Hematopoietic multipotent progenitor cell treated with erythropoietin and hydrocortisone succinate and interleukin-3 and kit ligand, for 17 days (in vitro differentiated cells): ENCODE measurements at places on chromosomes 3 and 15.

DNA sequence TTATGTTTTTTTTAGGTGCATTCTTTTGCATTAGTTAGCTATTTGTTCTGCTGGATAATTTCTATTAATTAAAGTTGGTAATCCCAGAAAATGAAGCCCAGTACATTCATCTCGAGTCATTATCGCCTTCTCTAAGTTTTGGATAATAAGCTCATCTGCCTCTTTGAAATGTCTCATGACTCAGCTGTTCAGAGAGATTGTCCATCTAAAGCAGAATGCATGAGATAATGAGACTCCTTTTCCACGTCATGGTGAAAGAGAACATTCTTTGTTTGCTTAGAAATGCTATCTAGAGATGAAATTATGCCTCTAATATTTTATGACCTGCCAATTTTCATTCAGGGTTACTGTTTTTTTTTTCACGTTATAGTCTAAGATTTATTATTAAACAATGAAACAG, 374.7 kb upstream of the GOLIM4 start:
- DNase-seq = no peak

DNA sequence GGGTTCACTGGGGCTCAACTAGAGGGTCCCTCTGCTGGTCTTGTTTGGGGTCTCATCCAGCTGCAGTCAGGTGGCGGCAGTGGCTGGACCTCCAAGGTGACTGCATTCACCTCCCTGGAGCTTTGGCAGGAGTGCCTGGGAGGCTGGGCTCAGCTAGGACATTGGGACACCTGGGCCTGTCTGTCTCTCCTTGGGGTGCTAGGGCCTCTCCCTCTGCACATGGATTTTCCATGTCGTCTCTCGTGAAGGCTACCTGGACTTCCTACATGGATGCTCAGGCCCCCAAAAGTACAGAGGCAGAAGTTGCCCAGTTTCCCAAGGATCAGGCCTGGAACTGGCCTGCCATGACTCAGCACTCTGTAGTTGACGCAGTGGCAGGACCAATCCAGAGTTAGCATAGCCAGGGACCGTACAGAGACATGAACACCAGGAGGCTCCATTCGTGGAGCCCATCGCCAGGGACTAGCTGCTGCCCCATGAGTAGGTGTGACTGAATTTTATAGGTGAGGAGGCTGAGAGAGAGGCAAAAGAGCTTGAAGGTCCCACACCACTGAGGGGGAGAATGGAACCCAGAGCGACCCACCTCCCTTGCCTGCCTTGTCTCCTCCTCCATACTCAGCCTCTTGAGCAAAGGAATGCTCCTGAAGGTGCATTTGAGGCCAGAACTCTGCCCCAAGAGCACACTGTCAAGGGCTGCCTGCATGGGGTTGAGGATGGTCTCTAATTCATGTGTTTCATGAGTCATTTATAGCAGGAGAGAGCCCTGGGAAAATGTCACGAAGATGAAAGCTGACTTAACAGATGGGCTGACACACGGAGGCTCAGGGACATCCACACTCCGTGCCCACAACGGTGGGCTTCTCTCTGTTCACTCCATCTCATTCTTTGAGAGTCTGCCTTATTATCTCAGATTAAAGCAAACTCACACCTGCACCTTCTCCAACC, 13.0 kb upstream of the ALDH1A3 start:
- no peak for DNase-seq

DNA sequence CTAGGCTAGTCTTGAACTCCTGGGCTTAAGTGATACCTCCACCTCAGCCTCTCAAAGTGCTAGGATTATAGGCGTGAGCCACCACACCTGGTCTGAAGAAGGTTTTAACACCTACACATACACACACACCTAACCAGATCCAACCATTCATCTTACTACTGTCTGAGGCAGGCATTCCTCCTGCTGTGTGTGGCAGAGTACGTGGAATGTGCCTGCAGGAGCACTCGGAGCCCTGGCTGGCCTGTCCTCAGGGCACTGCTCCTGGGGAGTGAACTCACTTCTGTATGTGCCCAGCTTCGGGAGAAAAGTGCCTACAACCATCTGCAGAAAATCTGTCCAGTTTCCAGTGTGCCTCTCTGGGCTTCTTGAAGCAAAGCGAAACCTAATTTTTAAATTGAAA, 58.2 kb upstream of the LIMD1 start:
- DNase-seq = no peak

DNA sequence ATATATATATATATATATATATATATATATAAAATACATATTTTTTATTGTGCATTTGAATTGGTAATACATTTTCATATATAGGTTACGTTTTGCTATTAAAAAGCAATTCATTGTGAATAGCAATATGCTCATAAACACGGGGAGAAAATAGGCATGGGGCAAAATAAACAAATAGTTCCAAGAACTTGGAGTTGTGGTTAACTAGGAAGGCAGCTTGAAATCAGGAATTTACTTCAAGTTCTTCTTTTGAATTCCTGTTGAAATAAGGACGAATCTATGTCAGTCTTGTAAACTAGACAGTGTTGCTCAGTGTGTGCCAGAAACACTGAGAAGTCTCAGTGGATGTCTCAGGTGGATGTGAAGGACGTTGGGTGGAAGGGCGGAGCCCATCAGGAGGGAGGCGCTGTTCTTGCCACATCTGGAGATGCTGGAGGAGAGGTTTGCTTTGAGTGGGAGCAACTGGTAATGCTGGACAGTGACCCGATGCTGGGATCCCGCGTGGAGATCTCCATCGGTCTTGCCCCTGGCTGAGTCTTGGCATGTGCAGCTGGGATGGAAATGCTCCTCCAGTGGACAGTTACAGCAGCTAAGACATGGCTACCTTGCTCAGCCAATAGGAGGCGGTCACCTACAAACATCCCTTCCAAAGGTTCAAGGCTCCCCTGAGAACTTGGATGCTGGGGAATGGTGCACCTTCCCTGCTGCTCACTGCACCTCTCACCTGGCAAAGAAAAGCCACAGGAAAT, 2.5 kb downstream of the IL16 start:
- DNase-seq = no peak

- DNase-seq = no peak
These were observed 231.8 kb downstream of the TP63 start for GRCh38 chr3:189863031-189863430.

GRCh38 chr3:120753810-120754209, 11.3 kb downstream of the GTF2E1 start:
- no peak for DNase-seq

GRCh38 chr15:65033659-65034269, 4.3 kb upstream of the MTFMT start:
- no peak for DNase-seq

DNA sequence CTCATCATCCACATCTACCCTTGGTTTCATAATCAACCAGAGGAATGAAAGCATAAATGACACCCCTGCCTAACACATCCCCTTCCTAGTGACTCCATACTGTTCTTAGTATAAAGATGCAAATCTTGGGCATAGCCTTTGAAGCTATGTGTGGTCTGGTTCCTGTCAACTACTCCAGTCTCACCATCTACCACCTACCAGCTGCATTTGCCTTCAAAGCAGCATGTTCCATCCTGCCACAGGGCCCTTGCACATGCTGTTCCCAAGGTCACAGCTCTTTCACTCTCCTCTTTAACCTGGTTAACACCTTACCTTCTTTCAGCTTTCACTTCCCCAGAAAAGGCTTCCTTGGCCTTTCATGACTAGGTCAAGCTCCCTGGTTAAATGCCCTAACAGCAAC, 62.3 kb upstream of the ARHGEF3 start:
- no peak for DNase-seq

DNA sequence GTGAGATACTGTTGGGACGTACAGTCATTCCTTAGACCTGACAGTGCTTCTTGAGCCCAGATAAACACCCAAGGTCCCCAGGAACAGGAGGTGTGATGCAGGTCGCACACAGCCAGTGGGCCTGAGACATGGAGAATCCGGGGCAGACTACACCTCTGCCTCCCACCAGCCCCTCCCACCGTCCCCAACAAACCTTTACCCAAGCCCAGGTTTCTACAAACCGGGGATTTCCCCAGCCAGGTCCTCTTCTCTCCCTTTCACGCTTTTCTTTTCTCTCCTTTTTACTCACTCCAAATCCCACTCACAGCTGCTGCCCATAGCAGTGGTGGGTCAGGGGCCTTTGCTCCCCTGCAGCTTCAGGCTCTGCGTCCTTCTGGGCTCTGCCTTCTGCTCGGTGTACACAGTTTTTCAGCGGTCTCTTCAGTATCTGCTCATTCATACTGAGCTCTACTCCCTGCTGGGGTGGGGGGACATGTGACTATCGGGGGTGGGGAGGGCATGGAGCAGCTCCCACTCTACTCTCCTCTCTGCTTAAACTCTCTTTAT, 4.8 kb upstream of the PCSK6 start:
- DNase-seq = no peak

DNA sequence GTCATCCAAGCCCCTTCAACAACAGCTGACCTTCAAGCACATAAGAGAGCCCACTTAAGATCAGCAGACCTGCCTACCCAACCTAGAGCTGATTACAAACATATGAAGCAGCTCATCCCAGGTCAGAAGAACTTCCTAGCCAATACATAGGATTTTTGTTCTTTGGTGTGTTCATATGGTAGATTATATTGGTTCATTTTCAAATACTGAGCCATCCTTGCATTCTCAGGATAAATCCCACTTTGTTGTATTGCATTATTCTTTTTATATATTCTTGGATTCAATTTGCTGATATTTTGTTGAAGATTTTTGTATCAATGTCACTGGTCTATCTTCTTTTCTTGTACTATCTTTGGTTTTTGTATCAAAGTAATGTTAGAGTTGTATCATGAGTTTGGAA, 107.3 kb upstream of the STT3B start:
- no peak for DNase-seq

DNA sequence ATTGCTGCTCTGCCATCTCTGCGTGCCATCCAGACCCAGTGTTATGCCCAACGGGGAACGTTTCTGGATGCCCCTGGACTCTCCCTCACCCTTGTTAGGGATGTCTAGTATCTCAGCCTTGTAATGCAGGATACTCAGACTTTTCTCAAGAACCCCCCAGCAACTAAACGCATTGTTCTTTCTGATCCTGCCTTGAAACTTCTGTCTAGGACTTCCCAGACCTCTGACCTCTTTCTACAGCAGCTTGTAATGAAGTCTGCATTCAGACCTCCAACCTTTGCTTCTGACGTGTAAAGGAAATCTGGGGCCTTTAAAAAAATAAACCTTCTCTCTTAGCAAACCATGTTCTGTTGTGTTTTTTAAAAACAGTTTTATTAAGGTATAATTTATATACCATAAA, 139.5 kb downstream of the KCNAB1 start:
- DNase-seq = no peak

DNA sequence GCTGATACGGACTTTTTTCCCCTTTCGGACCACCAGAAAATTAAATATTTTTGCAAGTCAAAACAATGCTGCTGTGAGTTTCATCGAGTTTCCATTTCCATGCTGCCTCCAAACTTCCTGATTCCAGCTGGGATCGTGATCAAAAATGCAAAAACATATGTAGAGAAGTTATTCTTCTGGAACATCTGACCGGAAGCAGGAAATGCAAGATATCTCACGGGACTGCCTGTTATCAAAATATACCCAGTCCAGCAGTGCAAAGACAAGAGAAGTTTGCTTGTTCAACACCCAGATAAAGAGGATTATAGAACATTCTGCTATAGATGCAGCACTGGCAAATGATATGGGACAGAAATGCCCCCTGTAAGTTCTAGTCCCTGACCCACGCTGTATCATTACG, 726.7 kb upstream of the NR2F2 start:
- DNase-seq = no peak

GRCh38 chr3:42682301-42683070, 2.9 kb upstream of the KLHL40 start:
- DNase-seq = no peak

GRCh38 chr3:27357665-27358258, 11.4 kb downstream of the NEK10 start:
- DNase-seq = no peak

DNA sequence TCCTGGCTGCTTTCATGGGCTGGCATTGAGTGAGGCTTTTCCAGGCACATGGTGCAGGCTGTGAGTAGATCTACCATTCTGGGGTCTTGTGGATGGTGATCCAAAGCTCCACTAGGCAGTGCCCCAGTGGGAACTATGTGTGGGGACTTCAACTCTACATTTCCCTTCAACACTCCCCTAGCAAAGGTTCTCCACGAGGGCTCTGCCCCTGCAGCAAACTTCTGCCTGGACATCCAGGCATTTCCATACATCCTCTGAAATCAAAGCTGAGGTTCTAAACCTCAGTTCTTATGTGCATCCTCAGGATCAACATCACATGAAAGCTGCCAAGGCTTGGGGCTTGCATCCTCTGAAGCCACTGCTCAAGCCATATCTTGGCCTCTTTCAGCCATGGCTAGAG, 282.9 kb upstream of the ZPLD1 start:
- no peak for DNase-seq
